ENCODE measurements at places on chromosomes 4 and X.

DNA sequence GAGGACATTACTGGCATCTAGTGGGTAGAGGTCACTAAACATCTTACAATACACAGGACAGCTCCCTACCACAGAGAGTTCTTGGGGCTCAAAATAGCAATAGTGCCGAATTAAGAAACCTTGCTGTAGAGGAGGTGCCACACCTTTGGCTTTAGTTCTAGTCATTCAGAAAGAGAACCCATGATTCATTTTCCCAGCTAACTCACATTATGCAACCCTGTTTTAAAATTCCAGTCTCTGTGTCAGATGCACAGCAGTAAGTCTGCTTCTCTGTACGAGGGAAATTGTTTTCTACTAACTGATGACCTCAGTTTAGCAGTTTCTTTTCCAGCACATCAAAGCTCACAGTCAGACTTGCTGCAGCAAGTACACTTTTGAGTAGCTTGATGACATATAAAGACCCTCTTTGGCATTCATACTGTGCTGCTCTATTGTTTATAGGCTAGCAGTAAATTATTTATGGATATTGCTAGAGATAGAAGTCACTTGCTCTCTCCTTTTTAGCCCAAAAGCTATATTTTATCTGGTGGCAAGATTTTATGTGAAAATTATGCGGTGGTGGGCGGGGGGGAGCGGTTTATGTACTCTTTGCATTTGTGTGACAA, 487.8 kb upstream of the MAGEB18 start:
- no peak for DNase-seq

GRCh38 chrX:53005327-53005726, 43.3 kb upstream of the GPR173 start:
- DNase-seq, result no peak

- no peak for DNase-seq
Measured at GRCh38 chr4:183962419-183962818, 57.3 kb downstream of the STOX2 start.

DNA sequence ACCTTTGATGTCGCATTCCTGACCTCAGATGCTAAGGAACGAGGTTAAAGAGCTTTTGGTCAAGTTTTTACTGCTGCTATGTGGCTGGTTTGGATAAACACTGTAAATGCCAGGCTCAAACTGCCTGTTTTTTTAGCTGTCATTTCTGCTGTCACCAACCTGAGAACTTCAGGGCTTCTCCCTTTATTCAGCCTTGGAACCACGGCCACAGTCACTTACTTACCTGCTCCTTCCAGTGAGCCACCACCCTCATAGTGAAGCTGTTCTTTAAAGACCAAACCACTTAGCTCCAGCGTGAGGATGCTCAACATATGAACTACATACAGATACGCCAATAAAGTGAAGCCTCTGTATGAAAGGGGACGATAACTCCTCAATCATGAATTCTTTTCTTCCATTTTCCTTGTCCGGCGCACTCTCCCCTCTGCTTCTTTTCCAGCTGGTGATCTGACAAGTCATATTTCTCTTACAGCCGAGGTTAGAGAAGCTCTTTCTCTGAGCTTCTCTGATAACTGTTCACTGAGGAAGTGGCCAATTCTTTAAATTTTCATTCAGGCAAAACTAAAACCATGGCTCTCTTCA, 152.8 kb upstream of the ANK2 start:
- DNase-seq, result no peak

DNA sequence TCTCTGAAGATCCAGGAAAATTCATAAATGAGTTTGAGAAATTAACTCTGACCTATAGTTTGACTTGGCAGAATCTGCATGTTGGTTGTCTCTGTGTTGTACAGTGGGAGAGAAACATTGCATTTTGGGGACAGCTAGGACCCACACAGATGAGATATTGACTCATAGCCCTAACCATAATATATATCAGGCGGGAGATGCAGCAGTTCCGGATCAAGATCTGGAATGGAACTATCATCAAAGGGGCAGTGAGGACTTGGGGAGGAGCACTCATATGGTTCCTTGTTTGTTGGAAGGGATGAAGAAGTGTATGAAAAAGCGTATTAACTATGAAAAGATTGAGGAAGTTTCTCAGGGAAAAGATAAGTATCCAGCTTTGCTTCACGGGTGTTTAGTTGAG, 14.0 kb downstream of the CXCL2 start:
- no peak for DNase-seq

DNA sequence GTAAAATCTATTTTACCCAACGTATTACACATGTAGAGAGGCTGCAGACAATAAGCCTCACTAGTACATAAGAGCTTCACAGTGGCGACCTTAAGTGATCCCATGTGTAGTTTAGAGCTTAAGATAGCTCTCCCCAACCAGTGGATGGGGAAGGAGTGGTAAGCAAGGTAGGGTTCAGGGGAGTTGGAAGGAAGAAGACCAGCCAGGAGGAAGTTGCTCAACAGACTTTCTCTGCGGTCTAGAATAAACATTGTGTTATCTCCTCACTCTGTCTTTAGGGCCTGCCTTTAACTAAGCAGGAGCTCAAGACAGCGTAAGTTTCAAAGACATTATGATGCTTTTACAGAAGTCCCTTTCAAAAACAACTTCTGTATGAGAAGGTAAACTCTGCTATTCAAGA, 16.8 kb downstream of the MEPE start:
- no peak for DNase-seq

DNA sequence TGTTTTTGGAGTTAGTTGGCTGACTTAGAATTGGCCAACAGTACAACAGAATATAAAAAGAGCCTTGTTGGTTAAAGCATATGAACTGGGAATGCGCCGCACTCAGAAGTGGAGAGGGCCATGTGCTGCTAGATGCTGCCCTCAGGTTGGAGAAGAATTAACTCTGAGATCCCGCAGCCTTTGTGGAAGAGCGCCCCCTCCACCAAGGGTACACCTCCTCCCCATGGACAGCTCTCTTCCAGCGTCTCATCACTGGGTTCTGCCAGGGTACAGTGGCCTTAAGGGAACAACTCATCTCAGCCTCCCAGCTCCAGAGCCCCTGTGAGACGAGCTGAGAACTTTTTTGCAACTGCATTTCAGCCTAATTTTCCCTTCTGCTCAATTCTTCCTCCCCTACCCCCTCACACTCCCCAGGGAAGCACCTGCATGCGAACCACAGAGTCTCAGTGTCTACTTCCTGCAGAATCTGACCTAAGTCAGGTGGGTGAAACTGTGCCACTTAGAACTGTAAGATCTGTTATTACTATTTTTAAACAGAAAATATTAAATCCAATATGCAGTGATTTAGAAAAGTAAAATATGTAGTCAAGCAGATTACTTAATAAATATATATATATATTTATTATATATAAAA, 380.6 kb downstream of the RAB28 start:
- DNase-seq, result no peak

DNA sequence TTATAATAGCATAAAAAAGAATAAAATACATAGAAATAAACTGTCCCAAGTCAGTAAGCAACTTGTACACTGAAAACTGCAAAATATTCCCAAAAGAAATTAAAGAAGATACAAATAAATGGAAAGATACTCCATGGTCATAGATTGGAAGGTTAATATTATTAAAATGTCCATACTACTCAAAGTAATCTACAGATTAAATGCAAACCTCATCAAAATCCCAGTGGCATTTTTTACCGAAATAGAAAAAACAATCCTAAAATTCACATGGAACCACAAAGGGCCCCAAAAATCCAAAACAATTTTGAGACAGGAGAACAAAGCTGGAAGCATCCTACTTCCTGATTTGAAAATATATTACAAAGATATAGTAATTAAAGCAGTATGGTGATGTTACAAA, 133.0 kb downstream of the NDST3 start:
- DNase-seq, result no peak

DNA sequence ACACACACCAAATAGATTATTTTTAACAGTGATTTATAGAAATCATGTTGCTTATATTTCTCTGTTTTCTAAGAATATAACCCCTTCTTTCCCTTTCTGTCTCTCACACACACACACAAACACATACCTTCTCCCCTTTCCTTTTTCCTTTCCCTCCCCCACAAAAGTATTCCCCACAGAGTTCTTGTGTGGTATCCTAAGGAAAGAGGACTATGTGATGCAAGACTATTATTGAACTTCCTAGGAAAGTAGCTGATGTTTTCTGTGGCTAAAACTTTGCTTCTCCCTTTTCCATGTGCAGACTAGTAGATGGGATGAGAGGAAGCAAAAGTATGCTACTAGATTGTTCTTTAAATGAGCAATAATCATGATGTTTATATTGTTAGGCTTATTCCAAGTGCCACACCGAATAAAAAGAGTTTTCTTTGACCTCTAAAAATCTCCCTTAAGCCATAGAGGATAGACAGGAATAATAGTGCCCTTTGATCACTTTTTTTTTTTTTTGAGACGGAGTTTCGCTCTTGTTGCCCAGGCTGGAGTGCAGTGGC, 38.7 kb downstream of the CPEB2 start:
- DNase-seq, result no peak

DNA sequence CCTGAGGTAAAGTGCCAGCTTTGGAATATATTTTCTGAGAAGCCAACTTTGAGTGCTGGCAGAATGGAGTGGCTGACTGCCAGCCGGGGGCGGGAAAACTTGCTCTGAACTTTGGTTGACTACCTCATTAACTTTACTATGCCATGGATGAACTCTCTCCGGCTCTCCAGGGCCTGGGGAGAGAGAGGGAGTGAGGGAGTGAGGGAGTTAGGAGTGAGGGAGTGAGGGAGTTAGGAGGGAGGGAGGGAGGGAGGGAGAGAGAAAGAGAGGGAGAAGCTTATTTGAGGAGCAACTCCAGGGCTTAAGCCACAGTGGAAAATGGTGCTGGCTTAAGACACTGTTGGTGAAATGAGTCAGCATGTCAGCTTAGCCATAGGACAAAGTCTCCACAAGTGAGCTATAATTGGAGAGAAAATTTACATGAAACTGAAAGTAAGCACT, 280.9 kb upstream of the RPS6KA3 start:
- no peak for DNase-seq

DNA sequence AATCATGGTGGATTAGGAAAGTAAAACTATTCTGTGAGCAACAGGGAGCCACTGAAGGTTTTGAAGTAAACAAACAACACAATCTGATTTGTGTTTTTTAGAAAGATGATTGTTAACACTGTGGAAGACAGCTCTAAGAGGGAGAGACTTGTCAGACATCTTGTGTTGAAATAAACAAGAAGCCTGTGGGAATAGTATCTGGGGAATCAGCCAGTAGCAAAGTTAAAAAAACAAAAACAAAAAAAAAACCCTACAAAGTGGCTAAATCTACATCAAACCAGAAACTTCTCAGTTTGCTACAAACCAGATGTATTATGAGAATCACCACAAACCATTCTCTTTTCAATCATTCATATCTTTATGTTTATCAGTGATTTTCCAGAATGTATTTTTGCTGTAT, 125.7 kb upstream of the GPC4 start:
- no peak for DNase-seq

DNA sequence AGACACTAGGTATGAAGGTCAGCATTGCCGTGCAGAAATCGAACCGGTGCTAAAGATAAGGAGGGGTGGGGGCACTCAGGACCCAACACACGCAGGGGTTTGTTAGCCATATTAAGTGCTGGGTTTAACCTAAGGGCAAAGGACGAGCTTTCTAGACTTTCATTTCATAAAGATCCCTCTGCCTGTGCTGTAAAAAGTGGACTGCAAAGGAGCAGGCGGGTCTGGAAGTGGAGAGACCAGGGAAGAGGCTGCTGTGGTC, 1.3 kb downstream of the CASP3 start:
- no peak for DNase-seq

- DNase-seq, result no peak
Measured at GRCh38 chrX:106670631-106671030, 55.9 kb upstream of the RNF128 start.

DNA sequence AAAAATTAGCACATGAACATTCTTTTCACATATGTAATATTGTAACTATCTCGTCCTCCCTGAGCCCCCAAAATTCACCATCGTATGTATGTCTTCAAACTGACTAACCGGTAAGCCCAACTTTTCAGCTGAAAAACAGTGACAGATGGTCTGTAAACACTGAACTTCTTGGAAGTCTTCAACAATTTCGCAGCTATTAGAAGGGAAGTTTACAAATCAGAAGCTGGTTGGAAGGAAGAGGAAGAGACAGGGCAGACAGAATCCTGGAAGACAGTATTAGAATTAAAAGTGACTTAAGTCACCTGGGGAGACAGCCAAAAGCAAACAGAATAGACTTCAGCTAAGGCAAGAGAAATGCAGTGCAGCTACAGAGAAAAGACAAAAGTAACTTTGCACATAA, 858.4 kb downstream of the ADGRL3 start:
- DNase-seq, result no peak

- no peak for DNase-seq
Measured at GRCh38 chr4:52987392-52988056, 125.4 kb downstream of the RASL11B start.

DNA sequence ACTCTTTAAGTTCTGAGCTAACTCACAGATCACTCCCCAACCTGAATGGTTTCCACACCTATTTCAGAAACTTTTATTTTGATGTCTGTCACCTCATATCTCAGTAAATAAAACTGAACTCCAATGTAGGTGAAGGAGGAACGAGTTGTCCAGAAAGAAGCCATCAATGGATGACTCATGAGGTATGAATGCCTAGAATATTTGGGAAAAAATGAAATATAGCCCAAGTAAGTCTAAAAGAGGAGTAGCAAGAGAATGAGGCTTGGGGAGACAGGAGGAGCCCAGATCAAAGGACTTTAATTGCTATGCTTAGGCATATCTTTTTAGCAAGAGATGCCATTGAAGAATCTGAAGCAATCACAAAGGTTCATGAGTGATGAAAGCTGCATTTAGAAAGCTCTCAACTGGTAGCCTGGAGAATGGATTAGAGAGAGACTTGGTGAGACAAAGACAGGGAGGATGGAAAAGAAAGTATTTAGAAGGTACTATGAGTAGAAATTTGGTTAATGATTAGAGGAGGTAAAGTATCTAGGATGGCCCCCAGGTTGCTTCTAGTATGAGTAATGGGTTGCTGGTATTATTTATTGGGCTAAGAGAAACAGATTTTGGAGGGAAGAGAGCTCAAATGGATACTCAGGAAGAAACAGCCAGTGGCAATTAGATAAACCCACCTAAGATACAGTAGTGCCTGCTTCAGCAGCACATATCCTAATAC, 39.4 kb downstream of the NOCT start:
- DNase-seq, result no peak

- DNase-seq, result no peak
Measured at GRCh38 chr4:118363166-118363565, 10.4 kb upstream of the PRSS12 start.

GRCh38 chr4:80831383-80832361, 198.8 kb upstream of the BMP3 start:
- DNase-seq, result no peak

- no peak for DNase-seq
Measured at GRCh38 chr4:38605181-38605752, 58.7 kb upstream of the KLF3 start.

- DNase-seq, result no peak
Measured at GRCh38 chr4:21451032-21451431, 497.5 kb downstream of the KCNIP4 start.

Measured in brain pericyte (primary cell).